DMS 273 treated with DMSO at 0.1 percent for 48 hours (cell line): ENCODE measurements at places on chromosomes 6 and 20.

DNA sequence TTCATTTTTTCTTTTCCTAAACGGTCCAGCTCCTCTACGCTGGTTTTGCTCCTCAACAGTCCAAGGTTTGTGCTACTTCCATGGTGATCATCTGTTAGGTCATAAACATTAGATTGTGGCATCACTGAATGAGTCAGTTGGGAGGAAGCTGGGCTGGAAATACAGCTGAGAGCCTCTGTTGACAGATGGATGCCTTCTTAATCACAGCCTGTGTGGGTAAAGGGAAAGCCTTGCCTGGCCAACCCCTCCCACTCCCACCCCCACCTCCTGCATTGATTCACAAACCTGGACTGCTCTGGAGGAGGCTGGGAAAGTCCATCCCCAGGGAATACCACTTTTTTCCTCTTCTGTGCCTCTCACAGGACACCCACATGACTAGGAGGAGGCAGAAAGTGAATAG, 180.6 kb upstream of the CCN2 start:
- peak; percentile 85 for DNase-seq

- no peak for DNase-seq
Observed at GRCh38 chr6:107284805-107285204, 169.5 kb upstream of the BEND3 start.

GRCh38 chr20:4021906-4022305, 6.5 kb upstream of the RNF24 start:
- no peak for DNase-seq

DNA sequence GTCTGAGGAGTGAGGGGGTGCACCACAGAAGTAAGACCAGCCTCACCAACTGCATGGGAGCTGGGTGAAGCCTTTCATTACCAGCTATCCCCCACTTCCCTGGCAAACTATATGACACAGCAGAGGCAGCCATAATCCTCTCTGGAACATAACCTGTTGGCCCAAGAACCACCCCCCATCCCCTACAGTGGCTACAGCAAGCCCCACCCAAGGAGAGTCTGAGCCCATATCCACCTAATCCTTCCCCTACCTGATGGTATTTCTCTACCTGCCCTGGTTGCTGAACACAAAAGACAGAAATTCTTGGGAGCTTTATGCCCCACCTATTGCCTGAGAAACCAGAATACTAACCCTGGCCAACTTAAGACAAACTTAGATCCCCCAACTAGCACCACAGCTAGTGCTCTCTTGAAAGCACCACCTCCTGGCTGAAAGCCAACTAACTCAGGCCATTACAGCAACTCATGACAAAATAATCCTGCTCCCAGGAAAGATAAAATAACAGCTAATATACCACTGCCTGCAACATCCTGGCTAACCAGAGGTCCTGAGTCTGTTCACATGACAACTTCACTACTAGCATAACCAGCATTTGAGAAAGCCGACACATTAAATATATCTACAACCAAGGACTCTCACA, 11.2 kb downstream of the RNGTT start:
- no peak for DNase-seq

GRCh38 chr6:5343998-5344397, 82.7 kb downstream of the FARS2 start:
- no peak for DNase-seq

- no peak for DNase-seq
Observed at GRCh38 chr6:129882510-129883023, 21.5 kb upstream of the TMEM244 start.

DNA sequence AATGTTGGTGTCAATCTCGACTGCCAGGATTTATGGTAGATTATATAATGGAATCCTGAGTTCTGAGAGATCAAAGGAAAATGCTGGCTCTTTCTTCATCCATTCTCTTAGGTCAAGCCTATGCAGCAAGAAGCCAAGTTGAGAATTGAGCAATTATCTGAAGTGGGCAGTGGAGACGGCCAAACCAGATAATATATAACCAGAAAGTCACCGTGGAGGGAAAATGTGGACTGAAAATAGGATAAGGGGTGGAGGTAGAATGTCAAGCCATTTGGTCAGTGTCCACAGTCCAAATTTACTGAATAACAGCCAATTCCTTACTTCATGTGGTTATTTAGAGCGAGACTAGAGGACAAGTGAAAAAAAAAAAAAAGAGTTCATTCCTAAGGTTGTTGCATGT, 107.8 kb upstream of the ESR1 start:
- DNase-seq: no peak

- DNase-seq: no peak
Observed at GRCh38 chr20:1566701-1567100, 9.2 kb upstream of the SIRPD start.

- DNase-seq: no peak
Observed at GRCh38 chr6:46221222-46221793, 50.5 kb upstream of the ENPP5 start.

- no peak for DNase-seq
Observed at GRCh38 chr20:57736738-57737347, 27.0 kb upstream of the PMEPA1 start.

GRCh38 chr20:10939331-10939941, 265.6 kb upstream of the JAG1 start:
- DNase-seq: no peak

DNA sequence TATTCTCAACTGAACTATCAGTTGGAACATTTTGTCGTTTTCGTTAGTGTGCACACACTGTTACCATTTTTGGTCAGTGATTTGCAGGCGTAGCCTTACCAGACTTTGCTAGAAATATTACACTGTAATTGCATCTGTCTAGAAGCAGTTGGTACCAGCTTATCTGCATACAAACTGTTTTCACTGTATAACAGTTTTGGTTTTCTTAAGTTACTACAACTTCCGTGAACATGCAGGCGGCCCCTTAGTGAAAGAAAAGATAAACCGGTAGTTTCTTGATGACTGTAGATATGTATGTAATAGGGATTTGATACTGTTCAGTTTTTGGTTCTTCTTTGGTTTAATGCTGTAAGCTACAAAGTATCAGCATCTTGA, 1.3 kb downstream of the DSTN start:
- no peak for DNase-seq

DNA sequence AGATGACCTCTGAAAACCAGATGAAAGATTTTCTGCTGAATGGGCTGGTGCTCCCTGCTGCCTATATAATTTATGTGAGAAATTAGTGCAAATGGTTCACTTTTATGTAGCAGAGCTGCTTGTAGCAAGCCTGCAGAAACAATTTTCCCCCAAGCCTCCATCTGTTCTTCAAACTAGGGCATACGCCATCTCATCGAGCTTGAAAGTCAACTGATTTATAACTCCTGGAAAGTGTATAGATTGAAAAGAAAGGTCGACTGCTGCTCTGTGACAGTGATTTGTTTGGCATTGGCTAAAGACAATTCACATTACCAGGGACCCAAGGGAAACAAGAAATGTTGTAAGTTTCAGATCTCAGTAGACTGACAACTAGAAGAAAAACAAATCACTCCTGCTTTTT, 93.3 kb downstream of the PACRG start:
- no peak for DNase-seq

DNA sequence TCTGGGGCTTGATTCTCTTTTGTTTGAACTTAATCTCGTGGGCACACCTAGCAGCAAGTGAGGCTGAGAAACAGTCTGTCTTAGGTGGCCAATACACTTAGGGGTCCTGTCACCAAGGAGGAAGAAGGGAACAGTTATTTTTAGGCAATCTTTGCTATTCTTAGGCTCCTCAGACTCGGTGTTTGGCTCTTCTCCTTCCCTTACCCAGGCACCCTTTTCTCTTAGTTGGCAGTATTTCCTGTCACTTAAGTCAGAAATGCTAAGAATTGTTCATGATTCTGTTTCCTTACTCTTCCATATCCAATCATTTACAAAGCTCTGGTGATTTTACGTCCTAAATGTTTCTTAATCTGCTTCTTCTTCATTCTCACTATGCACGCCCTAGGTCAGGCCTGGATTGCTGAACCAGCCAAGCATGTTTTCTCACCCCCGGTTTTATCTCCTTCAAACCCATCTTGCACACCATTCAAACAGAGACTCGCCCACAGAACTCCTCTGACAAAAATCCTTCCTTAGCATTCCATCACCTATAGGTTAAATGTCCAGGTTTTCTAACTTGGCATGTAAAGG, 45.2 kb upstream of the TMEM217 start:
- no peak for DNase-seq

GRCh38 chr6:124517339-124517738, 444.9 kb upstream of the RNF217 start:
- DNase-seq: no peak

GRCh38 chr20:40856653-40857052, 167.6 kb upstream of the MAFB start:
- DNase-seq: no peak

DNA sequence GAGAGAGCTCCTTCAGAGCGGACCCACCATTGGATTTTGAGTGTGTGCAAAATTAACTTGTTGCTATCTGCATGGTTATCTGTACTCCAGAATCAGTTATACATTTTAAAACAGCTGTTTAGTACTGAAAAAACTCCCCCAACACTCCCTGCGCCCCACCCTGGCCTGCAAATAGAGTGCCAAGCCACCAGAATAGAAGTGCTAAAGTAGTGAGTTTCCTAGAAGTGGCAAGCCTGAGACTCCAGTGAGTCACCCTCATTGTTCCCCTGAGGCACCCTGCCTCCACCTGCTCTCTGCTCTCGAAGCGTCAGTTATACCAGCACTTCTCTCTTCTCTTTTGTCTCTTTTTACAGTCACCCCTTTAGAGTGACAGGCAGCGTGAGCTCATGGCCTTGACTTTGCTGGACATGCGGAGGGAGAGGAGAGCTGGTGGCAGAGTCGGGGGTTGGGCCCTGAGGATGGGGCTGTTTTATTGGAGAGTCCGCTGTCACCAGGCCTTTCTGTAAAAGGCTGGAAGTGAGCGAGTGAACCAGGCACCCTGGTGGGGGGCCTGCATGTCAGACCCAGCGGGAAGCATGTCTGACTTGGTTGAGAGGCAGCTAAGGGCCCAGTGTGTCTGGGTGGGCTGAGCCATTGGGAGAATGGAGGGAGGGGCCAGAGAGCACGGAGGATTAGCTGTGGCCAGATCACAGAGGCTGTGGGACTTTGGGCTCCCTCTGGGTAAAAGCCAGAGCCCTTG, 10.4 kb downstream of the IGF2R start:
- DNase-seq: no peak

DNA sequence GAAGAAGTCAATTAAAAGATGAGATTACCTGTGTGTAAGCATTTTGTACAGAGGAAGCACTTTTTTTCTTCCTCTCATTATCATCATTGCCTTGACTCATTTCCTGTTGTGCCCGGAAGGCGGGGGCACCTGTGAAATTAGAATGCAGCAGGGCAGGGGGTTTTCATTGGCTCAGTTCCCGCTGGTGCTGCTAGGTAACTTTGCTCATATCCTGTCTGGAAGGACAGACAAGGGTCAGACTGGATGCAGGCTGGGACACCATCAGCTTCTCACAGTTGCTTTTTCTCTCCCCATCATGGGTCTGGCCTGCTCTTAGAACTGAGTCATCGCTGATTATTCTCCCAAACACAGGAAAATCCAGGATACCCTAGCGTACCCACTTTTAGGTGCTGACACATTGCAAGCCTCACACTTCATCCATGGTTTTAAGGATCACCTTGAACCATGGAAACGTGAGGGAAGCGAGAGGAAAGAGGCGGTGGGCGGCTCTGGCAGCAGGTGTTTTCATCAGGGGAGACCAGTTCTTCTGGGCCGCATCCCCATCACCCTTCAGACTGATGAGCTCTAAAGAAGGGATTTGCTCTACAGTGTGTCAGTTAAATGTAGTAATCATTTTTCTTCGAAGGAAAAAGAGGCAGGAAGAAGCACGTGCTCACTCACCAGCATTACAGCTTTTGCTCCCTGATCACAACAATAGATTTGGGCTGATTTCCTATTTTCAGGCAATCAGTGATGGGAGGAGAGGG, 195.7 kb upstream of the SASH1 start:
- DNase-seq: no peak

GRCh38 chr6:52515219-52515960, 61.5 kb downstream of the TRAM2 start:
- DNase-seq: no peak

- DNase-seq: no peak
Observed at GRCh38 chr6:137926207-137926731, 59.2 kb downstream of the TNFAIP3 start.
